ENCODE measurements at places on chromosomes 6 and 20.

- DNase-seq = no peak
Observed at GRCh38 chr6:12408752-12409151, 118.6 kb downstream of the EDN1 start.

DNA sequence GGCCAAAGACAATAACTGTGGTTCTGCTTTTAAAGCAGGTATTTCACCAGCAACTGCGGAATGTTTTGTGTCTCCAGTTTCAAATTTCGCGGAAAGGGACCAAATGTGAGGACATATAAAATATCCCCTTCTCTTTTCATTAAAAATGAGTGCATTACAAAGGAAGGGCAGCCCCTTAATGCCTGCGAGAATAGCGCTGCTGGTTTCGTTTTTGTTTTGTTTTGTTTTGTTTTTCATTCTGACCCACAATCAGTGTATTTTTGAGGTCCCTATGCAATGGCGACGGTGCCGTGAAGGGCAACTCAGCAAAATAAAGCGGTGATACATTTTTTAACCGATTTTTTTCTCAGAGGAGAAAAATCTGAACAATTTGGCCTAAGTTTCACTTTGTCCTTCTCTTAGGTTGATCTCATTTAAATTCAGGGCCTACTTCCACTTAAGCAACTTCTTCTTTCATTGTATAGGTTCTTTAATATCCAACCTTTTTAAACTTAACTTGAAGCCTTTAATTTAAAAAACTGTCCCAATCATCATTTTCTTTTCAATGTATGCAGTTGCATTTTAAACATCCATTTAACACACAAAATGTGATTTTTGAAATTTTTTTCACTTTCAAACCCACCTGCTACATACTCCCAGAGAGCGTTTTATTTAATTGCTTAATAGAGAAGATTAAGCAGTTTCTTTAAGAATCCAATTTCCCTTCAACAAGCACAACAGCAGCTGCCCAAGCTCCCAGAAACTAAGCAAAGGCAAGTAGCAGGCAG is 2.9 kb upstream of the HIVEP2 start:
- peak; percentile 69 for DNase-seq

DNA sequence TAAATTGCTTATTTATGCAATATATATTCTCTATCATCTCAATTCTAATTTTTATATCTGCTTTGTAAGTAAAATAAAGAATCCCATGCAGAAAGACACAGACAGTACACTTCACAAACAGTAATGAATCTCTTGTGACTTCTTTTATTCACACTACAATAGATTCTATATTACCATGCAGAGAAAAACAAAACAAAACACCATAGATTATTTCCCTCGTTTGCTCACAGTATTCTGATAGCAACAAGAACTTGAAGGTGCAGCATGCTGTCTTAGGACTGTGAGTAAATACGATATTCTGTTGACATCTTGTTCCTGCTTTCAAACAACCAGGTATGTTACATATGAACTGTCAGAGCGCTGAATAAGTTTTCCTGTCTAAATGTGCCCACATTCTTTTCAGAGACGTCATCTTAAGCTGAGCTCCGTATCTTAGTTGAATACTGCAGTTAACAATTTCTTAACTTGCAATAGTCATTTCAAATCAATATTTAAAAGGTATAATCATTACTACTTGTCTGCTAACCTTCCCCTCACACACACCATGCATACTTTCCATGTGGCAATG is 140.1 kb downstream of the BTBD9 start:
- no peak for DNase-seq

- DNase-seq = no peak
Observed at GRCh38 chr6:18753076-18753475, 365.9 kb downstream of the RNF144B start.

GRCh38 chr20:24502661-24503060 is 33.2 kb downstream of the SYNDIG1 start:
- no peak for DNase-seq

- DNase-seq = peak; percentile 19
Observed at GRCh38 chr20:19074828-19075516, 137.5 kb upstream of the SLC24A3 start.

DNA sequence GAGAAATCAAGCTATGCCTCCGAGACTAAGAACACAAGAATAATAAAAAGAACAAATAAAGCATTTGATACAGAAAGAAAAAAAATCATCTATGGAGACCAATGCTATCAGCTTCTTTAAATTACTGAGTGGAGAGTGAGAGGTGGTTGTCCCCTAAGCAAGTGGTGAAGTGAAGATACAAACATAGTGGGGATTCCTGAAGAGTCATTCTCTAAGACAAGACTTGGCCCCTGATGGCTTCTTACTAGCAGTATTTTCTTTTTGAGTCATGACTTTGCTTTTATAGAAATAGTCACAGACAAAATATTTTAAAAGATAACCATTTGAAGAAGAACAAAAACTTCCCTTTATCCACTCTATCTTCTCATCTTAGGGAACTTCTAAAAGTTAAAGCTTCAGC is 261.4 kb upstream of the PRDM1 start:
- no peak for DNase-seq

- DNase-seq = no peak
Observed at GRCh38 chr6:136181861-136182260, 68.2 kb downstream of the MTFR2 start.

DNA sequence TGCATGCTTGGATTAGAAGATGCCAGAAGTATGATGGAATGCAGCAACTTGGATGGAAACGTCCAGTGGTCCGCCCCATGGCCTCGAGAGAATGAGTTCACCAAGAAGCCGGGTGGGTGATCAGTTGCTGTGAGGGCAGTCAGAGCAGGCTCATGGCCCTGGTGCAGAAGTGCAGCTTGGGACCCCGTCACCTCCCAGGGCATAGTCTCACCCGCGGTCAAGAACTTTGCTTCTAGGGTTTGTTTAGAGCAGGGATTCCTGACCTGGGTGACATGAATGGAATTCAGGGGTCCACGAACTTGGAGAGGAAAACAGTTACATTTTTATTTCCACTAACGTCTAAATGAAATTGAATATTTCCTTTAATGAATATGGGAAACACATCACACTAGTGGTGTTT is 216.5 kb upstream of the SNX9 start:
- no peak for DNase-seq

GRCh38 chr6:155364844-155365437 is 50.7 kb upstream of the TFB1M start:
- no peak for DNase-seq

All from tongue (tissue), 3 donors.